Heart left ventricle (tissue), 16 donors: ENCODE measurements at places on chromosomes 6 and 20. TPM values are rescaled to one million over a fixed set of nuclear protein-coding genes. Genes with fewer than 3 reads are reported as not detected.

DNA sequence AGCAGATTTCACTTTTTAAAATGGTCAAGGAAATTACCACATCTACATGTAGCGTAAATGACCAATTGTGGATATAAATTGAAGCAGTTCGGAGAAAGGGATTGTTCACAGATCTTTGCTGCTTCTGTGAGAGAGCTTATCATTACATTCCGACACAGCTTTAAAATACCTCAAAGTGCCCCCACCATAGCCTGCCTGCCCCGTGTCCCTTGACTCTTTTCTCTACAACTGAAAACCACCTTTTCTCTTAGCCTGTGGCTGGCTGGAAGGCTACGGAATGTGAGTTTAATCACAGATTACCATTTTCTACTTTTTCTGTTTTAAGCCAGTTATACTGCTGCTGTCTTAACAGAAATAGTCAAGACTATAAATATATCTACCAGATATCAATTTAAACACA, 347.2 kb upstream of the MAP3K7 start:
- DNase-seq = no peak

DNA sequence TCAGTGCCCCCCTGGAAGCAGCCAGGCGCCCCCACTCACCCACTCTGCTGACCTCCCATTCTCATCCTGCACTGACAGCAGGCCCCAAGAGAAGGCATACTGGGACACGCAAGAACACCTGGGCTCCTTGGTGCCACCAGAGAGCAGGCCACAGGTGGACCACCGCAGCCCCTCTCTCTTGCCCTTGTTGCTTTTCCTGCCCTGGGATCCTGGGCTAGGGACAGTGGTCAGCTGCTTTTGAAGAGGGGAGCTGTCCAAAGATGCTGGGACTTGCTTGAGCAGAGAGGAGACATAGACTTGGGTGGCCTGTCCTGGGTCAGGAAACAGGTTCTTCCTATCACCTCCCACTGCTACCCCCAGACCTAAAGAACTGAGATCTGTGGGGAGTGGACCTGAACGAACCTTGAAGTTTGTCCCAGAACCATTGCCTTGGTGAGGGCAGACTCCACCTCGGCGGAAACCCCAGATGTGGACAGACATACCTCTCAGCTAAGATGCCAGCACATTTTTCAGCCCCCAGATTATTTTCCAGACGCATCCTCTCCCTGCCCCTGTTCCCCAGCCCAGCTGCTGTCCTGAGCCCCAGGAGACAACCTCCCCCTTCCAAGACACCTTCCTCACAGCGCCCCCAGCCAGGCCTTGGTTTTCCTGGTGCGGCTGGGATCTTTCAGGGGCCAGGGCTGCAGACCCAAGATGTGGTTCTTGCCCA, 1.1 kb downstream of the GLP1R start:
- DNase-seq = no peak

- no peak for DNase-seq
Measured at GRCh38 chr6:110390404-110390803, 25.0 kb downstream of the DDO start.

GRCh38 chr6:15735567-15736265, 72.9 kb upstream of the DTNBP1 start:
- no peak for DNase-seq

- DNase-seq = no peak
Measured at GRCh38 chr6:36506611-36507010, 40.7 kb downstream of the STK38 start.

GRCh38 chr6:96939007-96939805, 14.7 kb downstream of the KLHL32 start:
- no peak for DNase-seq

Gene FGD2
- 4.1 TPM for polyA plus RNA-seq

DNA sequence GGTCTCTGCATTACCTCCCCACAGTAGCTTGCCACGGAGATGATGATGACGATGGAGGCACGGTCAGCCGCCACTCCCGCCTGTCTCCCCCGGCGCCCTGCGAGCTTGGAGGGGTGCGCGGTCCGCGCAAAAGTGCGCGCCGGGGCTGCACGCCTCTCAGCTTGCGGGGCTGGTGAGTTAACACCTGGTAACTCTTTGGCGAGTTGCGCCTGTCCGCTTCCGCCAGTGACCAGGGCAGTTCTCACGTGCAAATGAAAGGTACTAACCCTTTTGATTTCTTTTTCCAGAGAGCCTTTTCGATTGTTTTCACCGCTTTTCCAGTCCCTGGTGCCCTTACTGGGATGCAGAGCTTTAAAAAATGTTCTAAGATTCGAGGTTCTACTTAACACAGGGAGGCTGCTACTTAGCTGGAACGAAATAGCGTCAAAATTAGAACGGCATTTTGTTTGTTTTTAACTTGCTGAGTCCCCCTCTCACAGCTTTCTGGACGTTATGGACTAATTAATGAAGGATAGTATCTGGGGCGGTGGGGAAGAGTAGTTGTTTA, 6.2 kb downstream of the GRIK2 start:
- no peak for DNase-seq

Gene RSPO4
- polyA plus RNA-seq = not detected

DNA sequence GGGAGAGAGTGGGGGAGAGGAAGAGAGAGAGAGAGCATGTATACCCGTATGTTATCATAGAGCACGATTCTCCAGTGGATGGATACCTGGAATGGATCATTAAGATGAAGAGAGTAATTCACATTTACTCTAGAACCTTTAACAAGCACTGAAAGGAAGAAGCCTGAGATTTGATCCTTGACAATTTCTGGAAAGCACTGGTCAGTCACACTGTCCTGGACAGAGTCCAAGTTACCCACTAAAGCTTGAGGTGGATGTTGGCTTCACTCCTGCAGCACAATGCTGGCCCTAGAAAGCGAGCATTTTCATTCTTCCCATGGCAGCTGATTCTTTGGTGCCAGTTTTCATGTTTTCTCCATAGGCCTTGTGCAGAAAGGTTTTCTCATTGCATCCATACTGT, 25.6 kb downstream of the NFYA start:
- no peak for DNase-seq

Gene SMOC2
- polyA plus RNA-seq = 5.9 TPM

DNA sequence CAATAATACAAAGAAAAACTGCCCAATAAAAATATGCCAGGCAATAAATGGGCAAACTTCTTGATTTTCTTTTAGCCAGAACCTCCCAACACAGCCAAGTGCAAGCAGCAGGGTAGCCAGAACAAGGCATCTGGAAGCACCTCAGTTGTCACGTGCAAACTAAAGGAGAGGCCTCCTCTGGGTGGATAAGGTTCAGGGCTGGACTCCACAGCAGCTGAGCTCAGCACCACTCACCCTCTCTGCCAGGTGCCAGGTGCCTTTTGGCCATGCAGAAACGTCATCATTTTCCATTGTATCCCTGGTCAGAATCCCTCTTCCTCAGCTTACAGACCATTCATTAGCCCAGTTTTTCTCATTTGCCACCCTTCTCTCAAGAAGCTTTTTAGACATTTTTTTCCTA, 52.7 kb downstream of the SOD2 start:
- no peak for DNase-seq

DNA sequence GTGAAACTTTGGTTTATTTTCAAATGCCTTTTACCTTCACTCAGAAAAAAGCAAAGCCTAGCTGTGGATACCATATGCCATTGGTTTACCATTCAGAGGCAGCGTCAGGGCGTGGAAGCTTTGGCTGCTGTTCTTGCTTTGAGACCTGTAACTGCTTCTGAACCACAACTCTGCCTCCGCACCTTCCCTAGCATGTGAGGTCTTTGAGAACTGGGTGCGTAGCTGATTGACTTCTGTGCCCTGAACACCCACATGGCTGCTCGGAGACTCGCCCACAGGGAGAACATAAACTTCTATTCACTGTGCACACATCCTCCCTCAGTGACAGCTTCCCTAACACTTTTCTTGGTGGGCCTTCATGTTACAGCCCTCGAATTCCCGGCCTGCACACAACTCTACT, 11.2 kb upstream of the CLDN20 start:
- DNase-seq = no peak

DNA sequence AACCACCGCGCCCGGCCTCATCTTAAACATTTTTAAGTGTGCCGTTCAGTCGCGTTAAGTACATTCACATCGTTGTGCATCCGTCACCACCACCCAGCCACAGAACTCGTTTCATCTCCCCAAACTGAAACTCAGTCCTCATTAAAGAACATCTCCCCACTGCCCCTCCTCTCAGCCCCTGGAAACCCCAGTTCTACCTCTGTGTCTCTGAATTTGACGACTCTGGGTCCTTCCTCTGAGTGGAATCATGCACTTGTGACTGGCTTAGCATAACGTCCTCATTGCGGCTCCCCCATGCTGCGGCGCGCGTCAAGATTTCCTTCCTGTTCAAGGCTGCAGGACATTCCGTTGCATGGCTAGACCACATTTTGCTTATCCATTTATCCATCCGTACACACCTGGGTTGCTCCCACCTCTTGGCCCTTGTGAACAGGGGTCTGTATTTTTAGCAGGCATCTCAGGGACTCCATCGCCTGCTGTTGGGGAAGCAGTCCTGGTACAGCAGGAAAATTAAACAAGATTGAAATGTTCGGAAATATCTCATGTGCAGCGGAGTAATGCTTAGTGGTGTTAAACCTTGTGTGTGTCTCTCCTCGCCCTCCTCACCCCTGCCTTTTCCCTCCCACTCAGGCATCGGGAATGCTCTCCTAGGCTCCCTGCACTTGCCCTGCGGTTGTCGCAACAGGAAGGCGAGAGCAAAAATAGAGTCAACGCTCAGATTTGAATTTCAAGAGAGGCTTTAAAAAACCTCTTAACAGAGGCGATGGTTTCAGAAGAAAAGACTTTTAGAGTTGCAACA, 127.9 kb downstream of the PXDC1 start:
- DNase-seq = no peak

Gene TGM2
- 211 TPM for polyA plus RNA-seq

Gene CPXM1
- polyA plus RNA-seq = 0.27 TPM

- DNase-seq = no peak
Measured at GRCh38 chr6:36873612-36874442, 776 bp downstream of the PPIL1 start.

GRCh38 chr6:148848915-148849314, 102.1 kb downstream of the UST start:
- DNase-seq = no peak

DNA sequence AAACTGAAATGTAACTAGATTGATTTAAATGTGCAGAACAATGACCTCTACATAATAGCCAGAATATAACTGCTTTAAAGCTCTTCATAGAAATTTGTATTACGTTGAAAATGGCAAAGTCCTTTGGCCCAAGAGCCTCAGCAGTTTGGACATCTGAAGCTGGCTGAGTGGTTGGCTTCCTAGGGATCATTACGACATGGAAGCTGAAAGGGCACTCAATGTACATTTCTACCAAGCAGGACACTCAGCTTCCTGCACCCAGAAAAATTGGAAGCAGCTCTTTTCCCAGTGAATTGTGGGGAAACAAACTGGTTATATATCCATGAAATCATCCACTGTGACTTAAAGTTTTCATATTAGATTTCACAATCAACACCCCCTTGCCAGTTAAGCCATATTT, 40.2 kb upstream of the TNFRSF21 start:
- DNase-seq = no peak

Gene TMC2
- polyA plus RNA-seq = not detected

GRCh38 chr6:132751828-132752227, 5.9 kb downstream of the VNN2 start:
- DNase-seq = no peak

GRCh38 chr6:9136141-9136822, 700.9 kb upstream of the SLC35B3 start:
- DNase-seq = no peak

Gene WFDC2
- 0.51 TPM for polyA plus RNA-seq

- no peak for DNase-seq
Measured at GRCh38 chr6:89402776-89403175, 9.3 kb downstream of the RRAGD start.

Gene PEX3
- 11.0 TPM for polyA plus RNA-seq

Gene BTN1A1
- not detected for polyA plus RNA-seq

Gene MAS1
- polyA plus RNA-seq = not detected

DNA sequence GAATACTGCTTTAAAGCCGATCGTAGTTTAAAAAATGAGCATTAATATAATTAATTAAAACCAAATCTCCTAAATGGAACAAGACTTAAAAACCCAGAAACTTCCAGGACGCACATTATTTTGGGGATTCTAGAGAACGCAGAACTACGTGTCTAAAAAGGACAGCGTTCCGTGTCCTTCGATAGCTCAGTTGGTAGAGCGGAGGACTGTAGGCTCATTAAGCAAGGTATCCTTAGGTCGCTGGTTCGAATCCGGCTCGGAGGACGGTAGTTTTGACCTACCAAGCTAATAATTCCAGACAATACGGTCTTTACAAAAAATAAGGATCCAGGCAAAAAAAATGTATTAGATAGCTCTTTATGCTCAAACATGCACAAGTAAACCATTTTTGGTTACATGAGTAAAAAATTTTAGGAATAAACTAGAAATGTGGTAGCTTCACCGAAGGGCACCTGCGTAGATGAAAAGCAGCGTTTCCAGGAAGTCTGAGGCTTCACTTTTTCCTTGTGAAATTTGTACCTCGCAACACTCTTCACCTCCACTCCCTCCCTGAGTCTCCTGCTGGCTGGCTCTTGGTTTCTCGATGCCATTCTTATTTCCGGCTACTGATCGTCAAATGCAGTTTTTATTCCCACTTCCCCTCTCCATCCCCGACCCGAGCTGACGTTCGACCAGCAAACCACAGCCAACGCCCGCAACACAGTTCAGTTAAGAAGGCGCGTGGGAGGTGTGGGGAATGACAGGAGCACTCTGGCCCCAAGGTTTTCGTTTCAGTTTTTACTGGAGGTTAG, 19.6 kb upstream of the ABT1 start:
- no peak for DNase-seq

Gene LRRC1
- 2.5 TPM for polyA plus RNA-seq

Gene KCNQ5
- not detected for polyA plus RNA-seq

Gene COX4I2
- polyA plus RNA-seq = 13.6 TPM

DNA sequence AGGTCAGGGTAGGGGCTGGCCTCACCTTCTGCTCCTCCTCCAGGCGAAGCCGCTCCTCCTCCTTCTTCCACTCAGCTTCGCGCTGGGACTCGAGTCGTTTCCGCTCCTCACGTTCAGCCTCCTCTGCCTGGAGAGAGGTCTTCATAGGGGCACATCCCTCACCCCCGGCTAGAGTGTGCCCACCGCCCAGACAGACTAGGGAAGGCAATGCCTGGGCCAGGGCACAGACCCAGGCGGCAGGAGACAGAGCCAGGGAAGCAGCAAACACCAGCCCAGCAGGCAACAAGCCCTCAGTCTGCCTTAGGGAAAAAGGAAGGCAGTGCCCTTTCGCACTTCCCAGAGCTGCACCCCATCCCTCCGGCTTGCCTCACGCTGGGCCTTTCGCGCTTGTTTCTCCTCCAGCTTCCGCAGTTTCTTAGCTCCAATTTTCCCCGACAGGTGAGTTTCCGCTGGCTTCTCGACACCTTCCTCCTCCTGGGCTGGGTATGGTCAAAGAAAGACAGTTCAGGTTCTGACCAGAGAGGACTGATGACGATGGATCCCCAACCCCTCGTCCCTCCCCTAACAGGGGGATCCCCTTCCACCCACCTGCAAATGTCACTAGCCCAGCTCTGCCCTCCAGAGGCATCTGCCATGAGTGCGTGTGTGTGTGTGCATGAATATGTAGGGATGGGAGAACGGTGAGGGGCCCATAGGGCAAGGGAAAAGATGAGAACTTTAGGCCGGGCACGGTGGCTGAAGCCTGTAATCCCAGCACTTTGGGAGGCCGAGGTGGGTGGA, 4.3 kb downstream of the DDRGK1 start:
- DNase-seq = no peak

GRCh38 chr20:21048841-21049273, 57.3 kb downstream of the LINC00237 start:
- no peak for DNase-seq

- DNase-seq = peak; percentile 47
Measured at GRCh38 chr20:62368976-62369814, 2.1 kb upstream of the LAMA5 start.

Gene LCA5
- polyA plus RNA-seq = 0.42 TPM

Gene ANKRD66
- polyA plus RNA-seq = not detected
